ENCODE measurements at places on chromosomes 5 and 9.

DNA sequence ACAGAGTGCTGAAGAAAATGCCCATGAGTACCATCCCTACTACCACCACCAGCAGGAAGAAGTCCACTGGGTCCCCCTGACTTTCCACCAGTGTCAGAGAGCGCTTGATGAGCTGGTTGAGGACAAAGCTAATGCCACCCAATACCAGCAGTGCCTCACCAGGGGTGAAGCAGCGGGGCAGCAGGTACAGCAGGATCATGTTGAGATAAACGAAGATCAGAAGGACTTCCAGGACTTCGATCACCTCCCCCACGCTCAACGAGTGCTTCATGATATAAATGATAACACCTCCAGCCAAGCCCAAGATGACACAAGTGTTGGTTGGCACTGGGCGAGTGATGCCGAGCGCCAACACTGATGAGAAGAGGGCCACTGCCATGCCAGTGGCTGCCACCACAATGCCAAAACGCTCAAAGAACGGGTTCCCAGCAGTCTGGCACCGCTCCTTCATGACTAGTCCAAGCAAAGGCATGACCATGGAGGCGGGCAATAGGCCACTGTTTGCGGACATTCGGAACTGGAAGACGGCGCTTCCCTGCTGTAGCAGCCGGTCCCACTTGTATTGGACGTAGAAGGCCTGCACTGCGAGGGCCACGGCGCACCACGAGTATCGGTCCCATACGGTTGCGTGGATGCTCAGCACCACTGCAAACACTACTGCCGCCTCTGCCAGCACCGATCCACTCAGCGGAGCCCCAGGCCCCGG lies 679 bp downstream of the DOLK start:
- no peak for DNase-seq

DNA sequence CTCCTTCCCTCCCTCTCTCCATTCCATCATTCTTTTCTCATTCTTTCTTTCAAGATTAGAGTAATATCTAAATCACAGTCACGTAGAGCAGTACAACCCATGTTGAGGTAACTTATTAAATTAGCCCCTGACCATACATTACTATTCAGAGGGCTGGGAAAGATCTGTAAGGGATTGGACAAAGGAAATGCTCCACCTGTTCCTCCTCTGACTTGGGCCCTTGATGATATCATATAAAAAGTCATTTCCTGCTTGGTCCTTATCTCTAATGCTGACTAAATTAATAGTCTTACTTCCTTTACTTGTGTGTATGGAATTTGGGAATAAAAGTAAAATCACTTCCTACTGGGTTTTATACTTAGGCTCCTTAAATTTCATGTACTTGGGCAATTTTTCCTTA lies 40.8 kb downstream of the SNX18 start:
- DNase-seq: no peak

GRCh38 chr5:102922799-102923477 lies 167.8 kb downstream of the PAM start:
- no peak for DNase-seq

- no peak for DNase-seq
Observed at GRCh38 chr5:151451626-151452520, 4.5 kb downstream of the SLC36A1 start.

DNA sequence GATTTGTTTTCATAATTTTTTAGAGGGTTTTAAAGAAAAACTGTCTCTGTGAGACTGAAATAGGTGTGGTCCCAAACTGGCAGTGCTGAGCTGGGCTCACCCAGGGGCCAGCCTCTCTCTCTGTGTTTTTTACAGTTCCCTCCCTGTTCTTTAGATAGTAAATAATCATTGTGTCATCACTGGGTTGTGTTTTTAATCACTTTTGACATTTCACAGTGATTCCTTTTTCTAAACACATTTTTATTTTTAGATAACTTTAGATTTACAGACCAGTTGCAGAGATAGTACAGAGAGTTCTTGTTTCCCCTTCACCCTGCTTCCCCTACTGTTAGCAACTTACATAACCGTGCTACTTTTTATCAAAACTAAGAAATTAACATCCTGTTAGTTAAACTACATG lies 44.4 kb downstream of the MAP1B start:
- DNase-seq: no peak

DNA sequence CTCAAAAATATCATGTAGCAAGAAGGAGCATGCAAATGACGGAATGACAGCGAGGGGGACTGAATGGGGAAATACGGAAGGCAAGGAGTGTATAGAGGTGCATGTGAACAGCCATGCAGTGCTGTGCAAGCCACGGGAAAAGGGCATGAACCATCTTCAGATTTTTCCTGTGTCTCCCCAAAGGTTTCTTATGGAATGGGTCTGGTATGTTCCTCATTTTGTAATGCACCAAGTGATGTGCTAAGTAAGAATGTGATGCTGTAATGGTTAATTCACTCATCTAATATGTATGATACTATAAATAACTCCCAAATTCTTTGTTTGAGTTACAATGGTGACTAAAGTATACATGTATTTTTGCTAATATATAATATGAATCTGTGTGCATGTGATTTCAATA lies 99.0 kb upstream of the DAB2 start:
- DNase-seq: no peak

DNA sequence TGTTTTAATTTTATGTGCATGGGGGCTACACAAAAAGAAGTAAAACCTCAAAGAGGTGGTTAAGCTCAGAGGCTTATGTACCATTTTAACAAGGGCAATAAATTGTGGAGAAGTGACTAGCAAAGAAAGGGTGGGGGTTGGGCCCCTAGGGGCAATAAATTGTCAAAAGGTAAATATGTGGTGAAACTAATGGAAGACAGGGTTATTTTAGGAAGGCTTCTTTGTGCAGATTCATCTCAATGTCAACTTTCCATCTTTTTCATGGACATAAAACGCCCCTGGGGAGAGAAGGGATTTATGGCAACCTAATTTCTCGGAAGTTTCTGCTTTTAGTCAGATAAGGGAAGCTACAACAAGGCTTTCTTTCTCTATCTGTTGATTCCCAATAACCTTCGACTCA lies 42.5 kb upstream of the GOLM1 start:
- DNase-seq: no peak

GRCh38 chr9:135138078-135138855 lies 50.8 kb downstream of the OLFM1 start:
- DNase-seq: no peak

GRCh38 chr5:3214838-3215374 lies 380.7 kb upstream of the IRX1 start:
- DNase-seq: no peak

- DNase-seq: no peak
Observed at GRCh38 chr5:6273749-6274148, 104.6 kb downstream of the MED10 start.

GRCh38 chr5:141590127-141590526 lies 28.7 kb downstream of the DIAPH1 start:
- DNase-seq: no peak

DNA sequence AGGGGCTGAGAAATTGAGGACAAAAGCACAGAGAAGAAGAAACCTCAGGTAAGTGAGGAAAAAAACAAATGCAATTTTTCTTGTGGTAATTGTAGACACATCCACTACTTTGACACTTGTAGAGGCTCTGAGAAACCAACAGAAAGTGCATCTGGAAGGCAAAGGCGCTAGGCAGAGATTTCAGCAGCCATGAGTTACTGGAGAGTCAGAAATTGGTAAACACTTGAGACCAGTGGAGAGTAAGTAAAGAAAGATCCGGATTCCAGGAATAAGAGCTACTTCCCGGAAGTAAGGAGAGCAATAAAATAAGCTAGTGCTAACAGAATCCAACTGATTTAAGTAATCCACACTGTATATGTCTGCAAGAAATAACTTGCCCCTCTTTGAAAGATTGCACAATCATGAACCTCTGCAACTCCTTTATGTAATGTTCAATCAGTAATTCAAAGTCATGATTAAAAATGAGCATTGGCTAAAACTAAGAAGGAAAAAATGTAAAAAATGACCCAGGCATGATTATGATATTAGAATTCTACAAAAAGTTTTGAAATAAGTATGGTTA lies 382.1 kb downstream of the CDH18 start:
- DNase-seq: no peak

- no peak for DNase-seq
Observed at GRCh38 chr9:106857811-106858470, 5.0 kb upstream of the ZNF462 start.

DNA sequence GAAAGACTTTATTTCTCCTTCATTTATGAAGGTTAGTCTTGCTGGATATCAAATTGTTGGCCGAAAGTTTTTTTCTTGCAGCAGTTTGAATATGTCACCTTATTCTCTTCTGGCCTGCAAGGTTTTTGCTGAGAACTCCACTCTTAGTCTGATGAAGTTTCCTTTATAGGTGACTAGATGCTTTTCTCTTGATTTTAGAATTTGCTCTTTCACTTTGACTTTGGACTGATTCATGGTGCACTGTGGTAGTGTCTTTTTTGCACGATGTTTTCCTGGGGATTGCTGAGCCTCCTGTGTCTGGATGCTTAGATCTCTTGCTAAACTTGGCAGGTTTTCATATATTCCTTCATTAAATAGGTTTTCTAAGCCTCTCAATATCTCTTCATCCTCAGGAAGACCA lies 12.4 kb downstream of the AHRR start:
- DNase-seq: no peak

DNA sequence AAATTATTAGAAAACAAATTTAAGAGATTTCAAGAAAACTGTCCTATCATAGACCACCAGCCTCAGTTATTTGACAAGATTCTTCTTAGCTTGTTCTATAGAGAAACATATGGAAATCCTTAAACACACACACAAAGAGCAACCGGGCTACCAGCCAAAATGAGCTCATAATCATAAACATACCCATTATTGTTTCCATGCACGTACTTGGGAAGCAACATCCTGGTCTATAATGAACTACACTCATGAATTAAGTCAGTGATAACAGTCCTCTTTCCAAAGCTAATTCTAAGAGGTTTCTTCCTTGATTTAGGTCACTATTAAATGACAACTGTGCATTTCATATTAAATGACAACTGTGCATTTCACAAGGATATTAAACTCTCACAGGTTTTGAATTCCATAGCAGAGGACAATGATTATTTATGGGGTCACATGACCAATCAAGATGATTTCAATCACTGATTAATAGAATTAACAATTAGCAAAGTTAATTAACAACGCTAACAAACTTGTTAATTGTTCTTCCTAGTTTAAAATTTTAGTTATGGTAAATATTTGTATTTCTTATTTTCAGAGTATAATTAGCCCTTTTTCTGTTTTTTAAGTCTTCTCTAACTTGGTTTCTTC lies 77.0 kb downstream of the OXCT1 start:
- no peak for DNase-seq

- DNase-seq: no peak
Observed at GRCh38 chr9:69919461-69920061, 98.9 kb downstream of the CFAP95 start.

- peak; percentile 97 for DNase-seq
Observed at GRCh38 chr9:5851445-5851844, 18.5 kb upstream of the ERMP1 start.

- DNase-seq: no peak
Observed at GRCh38 chr9:127018935-127019334, 103.5 kb downstream of the ANGPTL2 start.

DNA sequence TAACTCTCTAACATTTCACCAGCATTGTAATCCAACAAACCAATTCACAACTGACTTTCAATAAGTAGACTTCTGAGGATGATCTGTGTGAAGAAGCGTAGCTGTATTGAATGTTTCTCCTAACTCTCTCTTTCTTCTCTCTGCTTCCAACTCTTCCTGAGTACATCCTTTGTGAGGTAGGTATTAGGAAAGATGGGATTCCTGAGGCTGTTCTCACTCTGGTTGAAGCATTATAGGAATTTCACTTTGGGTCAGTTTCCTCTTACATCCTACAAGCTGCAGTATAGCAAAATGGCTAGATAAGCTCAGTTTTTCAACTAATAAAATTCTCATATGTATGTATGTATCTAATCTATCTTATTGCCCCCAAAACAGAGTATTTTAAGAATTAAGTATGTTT lies 702.8 kb downstream of the CETN3 start:
- no peak for DNase-seq

GRCh38 chr9:129235931-129236331 lies 57.9 kb upstream of the IER5L start:
- no peak for DNase-seq

DNA sequence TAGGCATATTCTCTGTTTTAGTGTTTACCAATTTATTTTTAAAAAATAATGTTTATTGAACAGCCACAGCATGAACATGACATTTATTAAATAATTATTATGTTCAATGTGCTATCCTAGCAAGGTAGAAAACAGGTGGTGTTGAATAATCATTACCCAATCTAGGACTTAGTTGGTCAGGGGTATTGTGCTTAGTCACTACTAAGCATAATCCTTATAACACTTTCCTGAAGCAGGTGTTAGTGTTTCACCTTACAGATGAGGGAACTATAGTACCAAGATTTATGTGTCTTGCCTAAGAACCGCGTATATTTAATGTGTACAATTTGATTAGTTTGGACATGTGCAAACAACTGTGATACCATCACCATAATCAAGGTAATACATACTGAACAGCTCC lies 1387.2 kb upstream of the ACO1 start:
- DNase-seq: no peak

DNA sequence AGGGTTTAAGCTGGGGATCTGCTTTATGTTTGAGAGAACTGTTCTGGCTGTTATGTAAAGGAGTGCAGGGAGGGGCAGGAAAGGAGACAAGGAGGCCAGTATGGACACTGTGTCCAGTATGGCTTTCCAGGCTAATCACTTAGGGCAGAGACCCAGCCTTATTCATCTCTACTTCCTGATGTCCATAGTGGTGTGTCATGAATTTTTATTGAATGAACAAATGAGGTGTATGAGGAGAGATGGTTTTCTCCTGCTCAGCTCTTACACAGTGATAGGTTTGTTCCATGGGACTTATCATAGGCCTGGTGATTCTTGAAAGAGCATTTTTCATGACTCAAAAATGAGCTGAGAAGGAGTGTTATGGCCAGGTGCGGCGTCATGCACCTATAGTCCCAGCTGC lies 20.5 kb upstream of the FGFR4 start:
- no peak for DNase-seq

GRCh38 chr5:1564182-1564748 lies 40.5 kb upstream of the LPCAT1 start:
- DNase-seq: peak; percentile 31

DNA sequence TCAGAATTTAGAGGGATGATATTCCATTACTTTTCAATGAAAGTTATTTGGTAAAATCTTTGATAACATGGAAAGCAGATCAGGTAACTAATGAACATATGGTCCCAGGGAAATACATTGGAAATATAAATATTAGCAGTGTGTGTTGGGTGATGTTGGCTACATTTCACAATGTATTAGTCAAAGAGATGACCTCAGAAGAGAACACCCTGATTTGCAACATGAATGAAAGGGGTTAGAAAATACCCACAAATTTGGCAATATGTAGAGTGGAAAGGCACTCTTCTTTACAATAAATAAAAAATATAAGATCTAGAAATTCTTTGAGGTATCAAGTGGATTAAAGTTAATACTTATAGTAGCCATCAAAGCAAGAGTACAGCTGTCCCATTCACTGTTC lies 606.7 kb downstream of the PSAT1 start:
- DNase-seq: no peak

- DNase-seq: no peak
Observed at GRCh38 chr9:86836266-86836665, 111.0 kb downstream of the GAS1 start.

- no peak for DNase-seq
Observed at GRCh38 chr9:93228453-93228852, 44.5 kb downstream of the WNK2 start.

All from SIG-M5 (cell line).